Activated CD4-positive, alpha-beta T cell treated with anti-CD3 and anti-CD28 coated beads, Interleukin-2, amount 50 U/mL, for 1 hour (primary cell): ENCODE measurements at places on chromosomes 16 and 17.

GRCh38 chr17:78510141-78511075 is 66.8 kb downstream of the DNAH17 start:
- DNase-seq, result no peak

GRCh38 chr17:55773671-55774070 is 22.8 kb downstream of the PCTP start:
- DNase-seq, result no peak

DNA sequence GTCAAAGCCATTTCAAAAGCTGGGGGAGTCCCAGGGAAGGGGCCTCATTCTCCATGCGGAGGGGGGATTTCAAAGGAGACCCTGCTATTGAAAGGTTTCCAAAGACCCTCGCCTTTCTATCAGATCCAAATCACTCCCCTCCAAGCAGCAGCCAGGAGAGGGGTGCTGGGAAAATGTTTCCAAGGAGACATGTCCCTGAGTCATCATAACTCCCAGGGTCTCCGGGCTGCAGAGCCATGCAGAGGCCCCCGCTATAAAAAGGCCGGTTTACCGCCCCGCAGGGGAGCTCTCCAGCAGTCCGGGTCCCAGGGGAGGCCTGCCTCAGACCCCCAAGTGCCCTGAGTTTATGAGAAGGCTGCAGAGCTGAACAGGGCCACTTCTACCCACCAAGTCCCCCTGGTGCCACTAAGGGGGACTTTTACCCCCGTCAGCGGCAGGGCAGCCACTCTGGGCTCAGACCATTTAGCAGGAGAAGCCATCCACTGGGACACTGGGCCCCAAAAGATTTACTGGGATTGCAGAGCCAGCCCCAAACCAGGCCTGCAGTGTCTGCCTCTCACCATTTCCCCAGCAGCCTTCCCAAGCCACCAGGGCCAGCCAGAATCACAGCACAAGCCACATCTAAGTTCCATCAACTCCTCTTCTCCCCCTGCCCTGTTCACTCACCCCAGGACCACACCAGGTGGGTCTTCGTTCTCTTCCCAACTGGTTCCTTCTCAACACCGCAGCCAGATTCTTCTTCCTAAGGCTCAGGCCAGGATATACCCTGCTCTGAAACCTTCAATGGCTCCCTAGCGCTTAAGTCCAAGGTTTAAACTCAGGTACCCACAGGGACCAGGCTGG is 234.4 kb downstream of the ZNF423 start:
- DNase-seq, result no peak

DNA sequence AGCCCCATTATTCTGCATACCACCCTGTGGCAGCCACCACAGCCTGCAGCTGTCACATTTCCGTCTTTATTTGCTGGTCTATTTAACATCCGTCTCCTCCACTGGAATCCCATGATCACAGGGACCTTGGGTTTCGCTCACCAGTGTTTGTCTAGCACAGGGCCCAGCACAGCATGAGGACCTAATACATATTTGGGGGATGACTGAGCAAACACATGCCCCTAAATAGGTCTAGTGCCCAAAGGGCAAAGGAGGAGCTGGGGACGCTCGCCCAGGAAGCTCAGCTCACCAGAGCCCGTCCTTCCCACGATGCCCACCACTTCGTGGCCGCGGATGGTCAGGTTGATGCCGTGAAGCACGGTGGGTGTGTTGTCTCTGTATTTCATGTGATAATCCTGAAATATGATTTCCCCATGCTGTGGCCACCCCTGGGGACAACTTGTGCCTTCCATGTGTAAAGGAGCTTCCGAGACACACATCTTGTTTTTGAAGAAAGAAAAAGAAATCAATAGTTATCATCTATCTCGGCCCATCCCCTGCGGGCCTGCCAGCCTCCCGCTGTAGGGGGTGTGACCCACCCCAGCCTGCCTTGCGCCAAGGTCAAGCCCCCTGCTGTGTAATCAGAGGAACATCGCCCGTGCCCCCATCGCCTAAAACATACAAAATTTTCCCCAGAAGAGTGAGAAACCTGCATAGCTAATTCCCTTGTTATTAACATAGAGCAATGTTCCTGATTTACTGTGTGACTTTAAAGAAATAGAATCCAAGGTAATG is 21.0 kb upstream of the ABCC12 start:
- no peak for DNase-seq

DNA sequence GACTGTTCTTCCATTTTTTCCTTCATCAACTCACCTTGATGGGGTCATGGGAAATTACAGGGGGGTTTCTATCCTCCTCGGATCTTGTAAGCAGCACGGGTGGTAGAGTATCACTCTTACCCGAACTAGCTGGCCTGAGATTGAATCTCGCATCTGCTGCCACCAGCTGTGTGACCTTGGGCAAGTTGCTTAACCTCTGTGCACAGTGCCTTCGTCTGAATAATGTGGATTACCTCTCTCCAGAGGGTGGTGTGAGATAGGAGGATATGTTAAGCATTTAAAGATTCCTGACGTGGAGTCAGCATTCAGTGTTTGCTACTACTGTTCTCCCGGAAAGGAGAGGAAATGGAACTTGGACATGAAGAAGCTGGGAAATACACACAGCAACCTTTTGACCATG is 24.4 kb downstream of the LASP1 start:
- no peak for DNase-seq

- DNase-seq, result no peak
Measured at GRCh38 chr16:59684911-59685310, 950.8 kb upstream of the GOT2 start.

GRCh38 chr16:81526199-81526598 is 81.6 kb downstream of the CMIP start:
- DNase-seq, result no peak

GRCh38 chr17:77308861-77309726 is 168.3 kb downstream of the SEC14L1 start:
- DNase-seq, result no peak

- DNase-seq, result no peak
Measured at GRCh38 chr17:80313160-80313829, 52.6 kb downstream of the RNF213 start.

DNA sequence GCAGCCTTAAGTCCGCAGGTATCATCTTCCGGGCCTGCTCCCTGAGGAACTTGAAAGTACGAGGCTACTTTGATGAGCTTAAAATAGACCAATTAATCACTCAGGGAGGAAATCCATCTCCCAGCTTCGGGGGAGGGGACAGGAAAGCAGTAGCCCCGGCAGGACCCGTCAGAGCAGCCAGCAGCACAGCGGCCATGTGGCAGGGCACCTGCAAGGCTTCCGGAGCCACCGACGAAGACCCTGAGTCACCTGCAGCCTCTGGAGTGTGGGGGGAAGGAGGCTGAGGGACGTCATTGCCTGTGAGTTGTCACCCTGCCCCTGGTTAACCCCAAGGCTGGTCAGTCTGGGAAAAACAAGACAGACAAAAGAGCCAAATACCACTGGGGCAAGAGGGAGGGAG is 4.4 kb upstream of the CYB561 start:
- no peak for DNase-seq

DNA sequence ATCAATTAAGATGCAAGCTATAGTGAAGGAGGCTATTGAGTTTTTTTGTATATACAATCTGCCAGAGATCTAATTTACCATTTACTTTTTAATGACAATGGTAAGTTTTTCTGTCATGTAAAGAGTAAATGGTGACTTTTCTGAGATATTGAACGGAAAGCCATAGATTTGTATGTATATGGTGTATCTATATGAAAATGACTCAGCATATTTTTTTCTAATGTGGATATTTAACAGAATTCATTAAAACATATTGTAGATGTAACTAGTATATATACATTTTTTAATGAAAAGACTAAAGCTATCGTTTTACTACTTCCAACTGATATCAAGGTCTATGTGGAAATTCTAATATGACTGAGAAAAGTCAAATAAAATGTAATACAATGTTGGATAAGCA is 34.1 kb downstream of the CNTNAP4 start:
- no peak for DNase-seq

GRCh38 chr16:27437946-27438345 is 36.0 kb downstream of the IL21R start:
- no peak for DNase-seq

GRCh38 chr17:80970044-80970761 is 21.4 kb upstream of the CHMP6 start:
- DNase-seq, result peak; percentile 53

- no peak for DNase-seq
Measured at GRCh38 chr16:68802190-68802589, 41.1 kb upstream of the TANGO6 start.

DNA sequence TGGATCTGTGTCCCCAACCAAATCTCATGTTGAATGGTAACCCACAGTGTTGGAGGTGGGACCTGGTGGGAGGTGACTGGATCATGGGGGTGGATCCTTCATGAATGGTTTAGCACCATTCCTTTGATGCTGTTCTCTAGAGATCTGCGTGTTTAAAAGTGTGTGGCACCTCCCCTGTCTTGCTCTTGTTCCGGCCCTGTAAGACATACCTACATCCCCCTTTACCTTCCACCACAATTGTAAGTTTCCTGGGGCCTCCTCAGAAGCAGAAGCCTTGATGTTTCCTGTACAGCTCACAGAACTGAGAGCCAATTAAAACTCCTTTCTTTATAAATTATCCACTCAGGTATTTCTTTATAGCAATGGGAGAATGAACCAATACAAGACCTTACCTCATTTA is 257.7 kb downstream of the XYLT1 start:
- DNase-seq, result no peak

DNA sequence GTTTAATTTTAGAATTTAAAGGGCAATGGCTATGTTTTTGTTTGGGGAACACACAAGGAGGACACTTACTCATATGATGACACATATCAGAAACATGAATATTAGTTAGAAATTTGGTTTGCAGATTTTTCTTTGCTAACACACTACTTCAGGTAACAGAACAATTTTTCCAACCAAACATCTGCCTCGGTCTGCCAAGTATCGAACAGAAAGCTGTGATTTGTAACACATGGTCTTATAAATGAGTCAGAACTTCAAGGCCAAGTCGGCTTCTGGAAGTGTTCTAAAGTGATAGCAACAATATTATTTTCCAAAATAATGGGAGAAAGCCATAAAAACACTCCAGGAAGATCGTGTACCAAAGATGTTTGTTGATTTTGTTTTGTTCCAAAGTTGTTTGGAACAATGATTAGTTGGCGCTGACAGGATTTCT is 75.9 kb upstream of the PMFBP1 start:
- no peak for DNase-seq

DNA sequence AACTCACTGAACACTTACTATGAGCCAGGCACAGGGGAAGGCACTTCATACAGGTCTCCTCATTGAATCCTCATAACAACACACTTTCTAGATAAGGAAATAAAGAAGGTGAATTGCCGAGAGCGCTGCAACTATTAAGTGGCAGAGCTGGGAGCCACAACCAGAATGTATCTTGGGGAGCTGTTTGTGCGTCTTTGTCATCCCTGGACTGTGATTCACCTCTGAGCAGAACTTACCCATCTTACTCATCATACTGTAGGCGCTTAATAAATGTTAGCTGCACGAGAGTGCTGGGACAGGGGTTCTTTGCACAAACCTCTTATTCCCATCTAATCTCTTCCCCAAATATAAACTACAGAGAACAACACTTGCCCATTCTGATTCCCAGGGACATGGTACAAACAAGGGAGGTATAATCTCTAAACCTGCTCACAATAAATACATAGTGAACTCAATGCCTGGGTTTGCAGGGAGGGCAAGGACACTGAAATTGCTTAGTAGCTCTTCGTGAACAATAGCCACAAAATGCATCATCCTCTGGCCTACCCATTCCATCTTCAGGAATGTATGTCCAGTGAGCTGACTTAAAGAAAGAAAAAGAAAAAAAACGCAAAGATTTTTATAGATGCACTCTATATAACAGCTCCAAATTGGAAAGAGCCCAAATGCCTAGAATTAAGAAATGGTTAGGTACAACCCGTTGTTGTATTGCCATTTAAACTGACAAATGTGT is 43.0 kb downstream of the MYO18A start:
- no peak for DNase-seq

GRCh38 chr16:63613701-63614100 is 1508.2 kb downstream of the CDH11 start:
- DNase-seq, result no peak

- DNase-seq, result no peak
Measured at GRCh38 chr17:51909971-51910370, 248.5 kb downstream of the CA10 start.

DNA sequence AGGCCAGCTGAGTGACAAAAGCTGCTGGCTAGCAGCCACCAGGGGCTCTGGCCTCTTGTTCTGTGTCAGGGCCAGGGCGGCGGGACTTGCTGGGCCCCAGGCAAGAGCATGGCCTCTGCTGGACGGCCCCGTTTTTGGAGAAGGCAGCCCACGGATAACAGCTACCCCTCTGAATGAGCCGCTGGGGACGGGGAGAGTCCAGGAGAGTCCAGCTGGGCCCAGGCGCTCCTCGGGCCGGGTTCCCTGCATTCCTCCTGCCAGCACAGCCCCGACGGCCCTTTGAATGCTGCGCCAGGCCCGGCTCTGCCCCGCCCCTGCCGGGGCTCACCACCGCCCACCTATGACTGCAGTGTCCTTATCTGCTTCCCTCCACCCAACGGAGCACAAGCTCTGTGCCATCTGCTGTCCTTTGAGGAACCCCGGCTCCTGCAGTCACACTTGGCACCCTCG is 33.4 kb downstream of the SLC7A5 start:
- no peak for DNase-seq

GRCh38 chr17:38702916-38703741 is 1.9 kb upstream of the MLLT6 start:
- DNase-seq, result no peak

- peak; percentile 76 for DNase-seq
Measured at GRCh38 chr17:80263253-80264204, 2.9 kb downstream of the RNF213 start.

- no peak for DNase-seq
Measured at GRCh38 chr17:76345377-76345974, 8.2 kb downstream of the PRPSAP1 start.

DNA sequence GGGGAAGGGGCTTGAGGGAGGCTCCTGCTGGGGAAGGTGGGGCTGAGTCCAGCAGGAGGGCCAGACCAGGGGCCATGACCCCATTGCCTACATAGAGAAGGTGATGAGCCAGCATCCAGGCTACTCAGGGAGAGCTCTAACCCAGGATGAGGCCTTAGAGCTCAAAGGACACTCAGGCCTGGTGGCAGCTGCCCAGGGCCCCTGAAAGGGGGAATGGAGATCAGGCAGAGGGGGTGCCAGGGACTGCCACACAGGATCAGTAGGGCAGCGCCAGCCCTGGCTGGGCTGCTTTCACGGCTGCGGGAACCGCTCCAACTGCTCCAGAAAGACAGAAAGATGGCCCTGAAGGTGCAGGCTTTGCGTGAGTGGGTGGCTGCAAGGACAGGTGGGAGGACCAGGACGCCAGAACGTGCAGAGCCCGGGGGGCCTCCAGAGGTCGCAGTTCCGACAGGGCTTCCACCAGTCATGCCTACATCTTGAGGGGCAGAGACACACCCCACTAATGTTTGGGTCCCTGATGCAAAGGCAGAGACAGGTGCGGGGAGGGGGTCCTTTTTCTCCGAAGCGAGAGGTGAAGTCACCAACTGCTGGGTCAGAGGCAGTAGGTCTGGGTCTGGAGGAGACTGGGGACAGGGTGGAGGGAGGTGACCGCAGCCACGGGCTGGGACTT is 882 bp upstream of the ATP6V0C start:
- DNase-seq, result no peak

DNA sequence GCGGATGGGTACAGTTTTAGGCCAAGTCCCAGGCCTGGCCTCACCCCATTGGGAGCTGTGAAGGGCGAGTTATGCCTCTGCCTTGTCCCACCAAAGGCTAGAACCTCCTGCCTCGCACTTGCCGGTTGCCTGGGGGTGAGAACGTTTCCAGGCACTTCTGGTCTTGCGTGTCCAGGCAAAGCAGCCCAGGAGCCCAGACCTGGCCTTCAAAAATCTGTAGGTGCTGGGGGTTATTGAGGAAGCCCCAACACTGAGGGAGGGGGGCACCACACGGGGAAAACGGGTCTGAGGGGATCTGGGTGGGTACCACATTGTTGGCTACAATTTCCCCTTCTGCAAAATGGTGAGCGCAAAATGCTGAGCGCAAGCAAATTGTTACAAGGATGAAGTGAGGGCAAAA is 12.2 kb upstream of the ATP2C2 start:
- no peak for DNase-seq
